ENCODE measurements at places on chromosomes 7 and 10.

DNA sequence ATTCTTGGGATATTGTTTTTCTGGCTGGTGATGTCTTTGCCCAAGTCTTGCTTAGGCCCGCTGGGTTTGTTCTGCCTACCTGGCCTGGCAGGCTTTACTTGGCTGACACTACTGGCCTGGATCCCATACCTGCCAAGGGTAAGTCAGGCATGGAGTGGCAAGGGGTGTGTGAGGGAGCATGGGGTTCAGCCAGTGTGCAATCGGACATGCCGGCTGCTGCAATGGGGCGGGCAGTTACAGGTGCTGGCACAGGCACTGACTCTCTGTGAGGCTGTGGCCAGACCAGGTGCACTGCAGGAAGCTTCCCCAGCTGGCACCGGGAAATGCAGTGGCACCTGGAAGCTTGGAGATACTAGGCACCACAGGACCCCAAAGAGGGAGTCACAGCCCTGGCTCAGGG is 168.4 kb downstream of the PON1 start:
- no peak for DNase-seq

DNA sequence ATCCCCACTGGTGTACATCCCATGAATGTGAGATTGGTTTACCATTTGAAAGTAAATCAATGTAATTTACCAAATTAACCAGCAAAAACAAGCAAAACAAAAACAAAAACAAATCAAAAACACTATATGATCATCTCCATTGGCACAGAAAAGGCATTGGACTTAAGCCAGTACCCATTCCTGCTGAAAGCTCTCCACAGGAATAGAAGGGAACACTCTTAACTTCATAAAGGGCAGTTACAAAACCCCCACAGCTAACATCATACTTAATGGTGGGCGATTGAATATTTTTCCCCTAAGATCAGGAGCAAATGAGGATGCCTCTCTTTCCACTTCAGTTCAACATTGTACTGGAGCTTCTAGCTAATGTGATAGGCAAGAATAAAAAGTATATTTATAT is 34.1 kb downstream of the PRKG1 start:
- DNase-seq, result no peak

DNA sequence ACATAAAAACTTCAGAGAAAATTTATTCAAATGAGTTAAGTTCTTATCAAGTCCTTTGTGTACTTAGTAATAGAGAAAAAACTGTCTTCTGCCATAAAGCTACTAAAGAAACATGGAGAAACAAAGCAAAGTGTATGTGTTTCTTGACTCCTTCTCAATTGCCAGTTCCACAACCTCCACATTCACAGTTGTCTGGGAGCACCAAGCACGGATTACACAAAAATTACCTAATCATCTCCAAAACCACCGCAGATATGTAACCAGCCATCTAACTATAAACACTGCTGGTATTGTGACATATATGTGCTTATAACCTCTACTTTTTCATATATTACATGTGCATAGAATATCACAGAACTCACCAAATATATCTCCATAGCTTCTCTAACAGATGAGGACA is 23.1 kb downstream of the MAGI2 start:
- no peak for DNase-seq

GRCh38 chr7:88357294-88357693 is 50.6 kb upstream of the STEAP4 start:
- DNase-seq, result no peak

GRCh38 chr10:25083546-25084111 is 67.2 kb downstream of the THNSL1 start:
- no peak for DNase-seq
